GM04504 (cell line): ENCODE measurements at places on chromosomes 6 and 20.
A peak's percentile ranks its signal among the peaks of the same experiment; 100 is the strongest.

DNA sequence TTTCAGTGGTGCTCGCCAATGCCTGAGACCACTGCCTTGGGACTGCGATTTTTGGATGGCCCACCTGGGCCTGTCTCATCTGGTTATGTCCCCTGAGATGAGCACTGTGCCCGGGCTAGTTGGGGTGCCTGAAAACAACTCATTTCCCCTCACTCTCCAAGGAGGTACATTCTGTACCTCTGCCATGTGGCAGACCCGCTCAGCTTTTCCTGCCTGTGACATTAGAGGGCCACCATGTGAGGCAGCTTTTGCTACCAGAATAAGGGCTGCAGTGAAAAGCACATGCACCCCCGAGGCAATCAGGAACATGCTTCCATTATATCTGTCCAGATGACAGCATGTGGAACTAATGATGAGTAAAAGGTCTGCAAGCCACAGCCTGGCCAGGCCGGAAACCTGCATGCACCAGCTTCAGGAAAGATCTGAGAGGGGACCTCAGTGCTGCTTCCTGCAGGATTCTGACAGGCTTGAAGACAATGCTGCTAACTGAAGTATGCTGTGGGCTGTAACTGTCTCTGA is 11.3 kb upstream of the SRSF6 start:
- no peak for DNase-seq

DNA sequence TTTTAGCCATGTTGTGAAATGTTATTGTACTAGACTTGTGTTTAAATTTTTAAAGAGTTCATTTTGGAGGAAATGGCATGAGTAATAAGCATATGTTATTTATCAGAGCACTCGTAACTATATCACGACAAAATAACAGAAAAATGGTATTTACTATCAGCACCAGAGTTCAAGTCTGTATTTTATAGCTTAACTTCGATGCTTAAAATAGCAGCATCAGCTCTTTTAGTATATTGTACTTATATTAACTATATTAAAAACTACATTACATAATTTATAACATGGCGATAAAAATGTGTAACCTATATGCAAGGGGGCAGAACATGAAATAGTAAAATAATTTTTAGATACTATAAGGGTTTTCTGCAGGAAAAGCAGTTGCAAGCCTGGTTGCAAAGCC is 52.9 kb downstream of the ABRACL start:
- DNase-seq = no peak

DNA sequence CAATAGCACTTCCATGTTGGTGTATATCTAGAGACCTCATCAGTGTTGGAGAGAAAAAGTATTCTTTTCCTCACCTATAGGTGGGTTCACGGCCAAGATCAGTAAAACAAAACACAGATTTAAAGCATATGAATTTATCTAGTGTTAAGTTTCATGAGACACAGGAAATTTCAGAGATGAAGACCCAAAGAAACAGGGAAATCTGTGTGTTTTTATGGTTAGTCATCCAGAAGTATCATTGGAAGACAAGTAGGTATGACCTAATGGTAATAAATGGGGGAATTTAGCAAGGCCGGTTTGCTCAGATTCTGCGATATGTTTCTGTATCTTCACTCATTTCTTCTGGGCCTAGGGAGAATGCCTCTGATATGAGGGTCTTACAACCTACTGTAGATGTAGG is 419.6 kb upstream of the MARCKS start:
- no peak for DNase-seq

DNA sequence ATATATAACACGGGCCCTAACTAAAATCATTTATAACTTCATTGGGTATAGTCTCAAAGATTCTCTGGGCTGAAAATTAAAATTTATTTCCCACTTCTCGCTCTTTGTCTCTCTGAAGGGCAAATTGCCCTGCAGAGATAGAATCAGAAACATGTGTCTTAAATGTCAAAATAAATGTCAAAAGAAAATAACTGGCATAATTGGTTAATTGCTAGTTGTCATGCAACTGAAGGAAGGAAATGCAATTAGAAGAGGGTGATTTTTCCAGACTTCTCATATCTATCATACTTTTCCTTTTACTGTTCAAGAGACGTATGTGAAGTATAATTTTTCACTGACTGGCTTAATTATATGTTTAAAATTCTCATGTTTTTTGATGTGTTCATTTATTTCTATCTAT is 80.3 kb upstream of the HMGCLL1 start:
- DNase-seq = no peak

DNA sequence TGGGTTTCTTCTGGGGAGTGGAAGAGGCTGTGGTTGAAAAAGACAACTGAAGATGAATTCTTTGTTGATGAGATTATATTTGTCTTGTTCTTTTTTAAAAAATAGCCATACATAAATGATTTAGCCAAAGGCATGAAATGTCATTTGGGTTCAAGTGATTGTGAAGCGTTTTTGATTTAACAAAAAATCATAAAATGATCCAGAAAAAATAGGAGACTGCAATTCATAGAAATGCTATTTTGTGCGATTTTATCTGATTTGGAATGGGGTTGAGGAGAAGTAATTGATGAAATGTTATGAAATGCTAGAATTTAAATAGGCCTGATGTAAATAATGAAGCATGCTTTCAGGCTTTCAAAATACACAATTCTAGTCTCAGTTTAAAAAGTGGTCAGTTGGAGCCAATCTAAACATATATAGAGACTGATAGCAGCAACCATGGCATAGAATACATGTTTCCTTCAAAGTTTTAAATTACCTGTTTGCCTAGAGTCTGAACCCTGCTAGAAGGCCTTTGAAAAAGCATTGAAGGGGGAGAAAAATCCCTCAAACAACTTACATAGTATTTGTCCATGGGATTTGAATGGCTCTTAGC is 21.8 kb downstream of the PFDN4 start:
- no peak for DNase-seq

DNA sequence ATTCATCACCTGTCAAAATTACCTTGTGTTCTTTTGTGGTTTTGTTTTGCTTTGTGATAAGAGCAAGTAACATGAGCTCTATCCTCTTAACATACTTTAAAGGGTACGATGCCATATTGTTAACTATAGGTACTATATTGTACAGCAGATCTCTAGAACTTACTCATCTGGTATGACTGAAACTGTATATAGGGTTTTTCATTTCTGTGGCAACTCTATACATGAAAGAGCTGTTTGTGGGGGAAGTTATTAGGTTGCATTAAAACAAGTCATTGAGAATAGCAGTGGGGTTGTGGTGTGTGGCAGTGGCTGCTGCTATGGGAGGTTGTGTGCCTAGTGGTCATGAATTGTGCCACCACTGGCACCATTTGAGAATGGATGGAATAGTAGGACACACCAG is 268.4 kb downstream of the KCNQ5 start:
- DNase-seq = no peak

DNA sequence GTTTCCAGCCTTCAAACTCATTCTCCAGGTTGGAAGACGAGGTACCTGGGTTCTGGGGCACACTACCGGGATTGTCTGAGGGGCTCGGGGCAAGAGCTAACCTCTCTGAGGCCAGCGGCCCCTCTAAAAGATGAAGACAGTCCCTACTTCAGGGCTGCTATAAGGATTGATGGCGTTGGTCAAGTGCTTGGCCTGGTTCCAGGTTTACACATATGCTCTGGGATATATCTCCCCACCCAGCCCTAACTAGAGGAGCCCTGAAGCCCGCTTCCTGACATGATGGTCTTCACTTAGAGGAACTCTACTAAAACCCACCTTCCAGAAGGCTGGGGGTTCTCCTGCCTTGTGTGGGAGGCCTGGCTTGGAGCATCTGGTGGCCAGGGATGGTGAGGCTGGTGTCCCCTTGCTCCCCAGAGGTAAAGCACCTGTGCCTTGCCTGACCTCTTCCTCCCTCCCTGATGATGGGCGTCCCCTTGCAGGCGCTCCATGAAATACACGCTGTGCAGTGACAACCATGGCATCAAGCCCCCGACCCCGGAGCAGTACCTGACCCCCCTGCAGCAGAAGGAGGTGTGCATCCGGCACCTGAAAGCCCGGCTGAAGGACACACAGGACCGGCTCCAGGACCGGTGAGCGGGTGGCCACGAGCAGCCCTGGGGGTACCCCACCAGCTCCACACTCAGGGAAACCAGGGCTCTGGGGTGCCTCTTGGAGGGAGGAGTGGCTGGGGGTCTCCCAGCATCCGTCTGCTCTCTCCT is 28.7 kb downstream of the SDCBP2 start:
- no peak for DNase-seq

- DNase-seq = peak; percentile 24
Measured at GRCh38 chr6:124881898-124882578, 80.2 kb upstream of the RNF217 start.

- peak; percentile 3 for DNase-seq
Measured at GRCh38 chr6:32432050-32432450, 7.6 kb upstream of the HLA-DRA start.

- no peak for DNase-seq
Measured at GRCh38 chr6:22643780-22644179, 74.4 kb downstream of the HDGFL1 start.

GRCh38 chr20:31821427-31821826 is 2.3 kb downstream of the MYLK2 start:
- DNase-seq = no peak

DNA sequence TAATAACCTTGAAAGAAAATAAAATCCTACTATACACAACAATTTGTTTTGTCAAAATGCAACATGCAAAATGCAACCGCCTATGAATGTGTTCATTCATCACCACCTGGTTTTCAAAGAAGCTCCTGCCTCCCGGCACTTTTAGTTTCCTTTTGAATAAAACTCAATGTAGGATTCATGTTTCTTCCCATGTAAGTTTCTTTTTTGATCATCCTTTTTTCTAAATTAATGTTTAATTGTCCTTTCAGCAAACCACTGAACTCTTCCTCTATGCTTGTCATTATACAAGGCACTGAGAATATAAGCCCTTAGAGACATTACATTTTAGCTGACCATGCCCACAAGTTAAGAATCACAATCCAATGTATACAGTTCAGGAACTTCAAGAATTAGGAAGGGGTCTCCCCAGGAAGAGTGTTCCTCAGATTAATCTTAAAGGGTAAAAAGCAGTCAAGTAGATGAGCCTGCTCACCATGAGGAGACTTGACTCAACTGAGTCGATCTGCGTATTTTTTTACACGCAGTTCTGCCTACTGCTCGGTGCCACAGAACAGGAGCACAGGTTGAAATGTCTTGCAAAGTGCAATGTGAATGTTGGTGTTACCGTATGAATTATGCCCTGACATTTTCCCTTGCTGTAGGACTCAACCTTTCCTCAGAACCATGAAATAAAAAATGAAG is 7.2 kb upstream of the THEMIS start:
- no peak for DNase-seq

DNA sequence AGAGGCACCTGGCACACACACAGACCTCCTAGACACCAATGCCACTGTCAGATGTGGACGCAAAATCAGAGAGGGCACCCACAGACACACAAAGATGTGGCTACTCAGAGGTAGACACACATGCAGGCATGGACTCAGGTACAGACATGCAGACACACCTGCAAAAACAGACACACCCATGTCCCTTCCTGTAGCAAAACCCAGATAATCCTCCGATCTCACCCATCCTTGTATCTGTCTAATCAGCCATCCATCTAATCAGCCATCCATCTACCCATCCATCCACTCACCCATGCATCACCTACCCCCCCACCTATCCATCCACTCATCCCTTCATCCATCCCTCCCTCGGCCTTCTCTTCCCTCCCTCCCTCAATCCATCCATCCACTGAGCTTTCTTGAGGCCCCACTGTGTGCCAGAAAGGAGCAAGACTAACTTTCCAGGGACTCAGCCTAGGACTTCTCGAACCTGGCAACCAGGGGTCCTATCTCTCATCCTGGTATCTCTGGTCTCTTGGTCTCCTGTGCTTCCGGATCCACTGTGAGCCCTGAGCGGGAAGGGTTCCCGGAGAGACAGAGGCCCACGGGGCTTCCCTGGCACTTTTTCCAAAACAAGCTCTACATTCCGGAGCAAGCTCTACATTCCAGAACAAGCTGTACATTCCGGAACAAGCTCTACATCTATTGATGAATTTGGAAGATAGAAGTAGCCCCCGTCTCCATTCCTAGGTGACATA is 1.1 kb upstream of the TGM2 start:
- no peak for DNase-seq

DNA sequence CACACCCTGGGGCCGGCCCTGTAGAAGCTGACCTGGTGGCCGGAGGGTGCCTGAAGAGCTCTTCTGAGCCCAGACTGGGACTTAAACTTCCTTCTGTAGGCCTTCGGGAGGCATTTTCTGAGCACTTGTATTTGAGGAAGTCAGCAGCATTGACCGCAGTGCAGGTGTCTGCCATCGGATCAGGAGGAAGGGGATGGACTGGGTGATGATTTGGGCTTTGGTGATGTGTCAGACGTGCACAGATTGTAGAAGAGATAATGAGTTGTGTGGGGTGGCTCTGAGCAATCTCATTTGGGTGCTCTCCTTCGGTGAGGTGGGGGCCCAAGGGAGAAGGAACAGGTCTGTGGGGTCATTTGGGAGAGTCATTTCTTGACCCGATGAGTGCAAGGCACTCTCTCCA is 150.9 kb downstream of the ARID1B start:
- no peak for DNase-seq

- DNase-seq = no peak
Measured at GRCh38 chr6:151624900-151625536, 131.2 kb downstream of the CCDC170 start.

DNA sequence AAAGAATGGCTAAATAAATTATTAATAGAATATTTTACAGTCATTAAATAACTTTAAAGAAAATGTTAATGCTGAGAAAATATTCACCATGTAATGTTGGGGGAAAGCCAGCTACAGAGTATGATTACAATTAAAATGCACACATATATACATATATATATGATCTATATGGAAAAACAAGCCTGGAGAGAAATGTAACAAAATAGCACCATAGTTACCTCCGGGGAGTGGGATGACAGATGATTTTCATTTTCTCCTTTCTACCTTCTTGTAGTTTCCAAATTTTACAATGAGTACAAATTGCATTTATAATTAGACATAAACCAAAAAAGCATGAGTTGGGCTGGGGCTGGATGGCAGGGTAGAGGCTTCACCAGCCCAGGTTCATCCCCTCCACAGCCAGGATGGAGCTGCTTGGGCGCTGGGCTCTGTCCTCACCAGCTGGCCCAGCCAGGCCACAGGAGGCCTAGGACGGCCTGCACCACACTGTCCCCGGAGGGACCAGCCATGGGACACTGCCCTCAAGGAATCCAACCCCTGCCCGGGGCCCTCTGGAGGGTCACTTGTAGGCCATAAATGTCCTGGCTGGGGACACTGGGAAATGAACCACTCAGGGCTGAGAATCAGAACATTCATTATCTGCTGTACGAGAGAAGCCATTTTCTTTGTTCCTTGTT is 10.3 kb downstream of the C20orf203 start:
- DNase-seq = no peak

DNA sequence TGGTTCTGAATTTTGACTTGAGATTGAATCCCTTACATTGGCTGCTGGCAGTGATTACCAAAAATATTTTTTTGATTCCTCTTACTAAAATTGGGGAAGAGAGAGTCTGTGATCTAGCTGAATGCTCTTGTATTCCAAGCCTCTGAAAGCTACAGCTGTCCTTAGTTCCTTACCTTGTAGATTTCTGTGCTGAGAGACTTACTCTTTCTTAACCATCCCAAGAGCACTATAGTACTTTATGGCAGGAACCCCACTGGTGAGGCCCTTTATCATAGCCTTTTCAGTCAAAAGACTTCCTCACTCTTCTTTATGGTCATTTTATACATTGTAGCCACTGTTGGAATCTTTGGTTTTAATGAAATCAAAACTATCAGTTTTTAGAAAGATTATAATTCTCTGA is 19.1 kb upstream of the ERVFRD-1 start:
- no peak for DNase-seq

GRCh38 chr20:51156041-51156982 is 133.4 kb upstream of the KCNG1 start:
- DNase-seq = peak; percentile 27

GRCh38 chr6:28442586-28442985 is 705 bp downstream of the ZSCAN23 start:
- DNase-seq = no peak

GRCh38 chr6:168100011-168100802 is 21.2 kb upstream of the FRMD1 start:
- no peak for DNase-seq
